ENCODE measurements at places on chromosomes 6 and 20.

DNA sequence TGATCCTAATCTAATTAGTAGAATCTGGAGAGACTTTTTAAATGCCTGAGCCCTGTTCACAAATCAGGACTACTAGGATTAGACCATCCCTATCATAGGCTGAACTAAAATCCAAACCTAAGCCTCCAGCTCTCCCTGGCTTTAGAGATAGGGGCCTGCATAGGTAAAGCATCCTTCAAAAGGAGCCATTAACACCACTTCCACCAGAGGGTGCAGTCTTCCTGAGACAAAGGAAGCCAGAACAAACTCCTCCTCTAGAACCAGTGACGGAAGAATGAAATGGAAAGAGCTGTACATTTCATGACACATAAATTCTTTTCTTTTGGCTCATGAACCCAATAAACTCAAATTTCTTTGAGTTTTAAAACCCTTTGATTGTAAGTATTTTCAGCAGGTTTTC, 291.2 kb upstream of the ADGRB3 start:
- no peak for DNase-seq

DNA sequence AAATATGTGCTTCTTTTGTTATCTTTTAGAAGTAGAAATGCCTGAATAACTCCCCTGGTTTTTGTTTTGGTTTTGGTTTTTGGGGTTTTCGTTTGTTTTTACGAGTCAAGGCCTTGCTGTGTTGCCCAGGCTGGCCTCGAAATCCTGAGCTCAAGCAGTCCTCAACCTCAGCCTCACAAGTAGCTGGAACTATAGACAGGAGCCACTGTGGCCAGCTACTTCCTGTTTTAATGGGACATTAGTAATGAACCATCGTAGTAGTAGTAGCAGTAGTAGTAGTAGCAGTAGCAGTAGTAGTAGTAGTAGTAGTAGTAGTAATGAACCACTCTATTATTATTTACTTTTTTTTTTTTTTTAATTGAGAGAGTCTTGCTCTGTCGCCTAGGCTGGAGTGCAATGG, 66.0 kb downstream of the UBR2 start:
- DNase-seq, result no peak

GRCh38 chr6:143222801-143223231, 162.1 kb downstream of the AIG1 start:
- no peak for DNase-seq

GRCh38 chr20:40293740-40294139, 395.3 kb downstream of the MAFB start:
- DNase-seq, result no peak

GRCh38 chr6:107491138-107491609, 1.3 kb downstream of the SOBP start:
- peak; percentile 87 for DNase-seq

DNA sequence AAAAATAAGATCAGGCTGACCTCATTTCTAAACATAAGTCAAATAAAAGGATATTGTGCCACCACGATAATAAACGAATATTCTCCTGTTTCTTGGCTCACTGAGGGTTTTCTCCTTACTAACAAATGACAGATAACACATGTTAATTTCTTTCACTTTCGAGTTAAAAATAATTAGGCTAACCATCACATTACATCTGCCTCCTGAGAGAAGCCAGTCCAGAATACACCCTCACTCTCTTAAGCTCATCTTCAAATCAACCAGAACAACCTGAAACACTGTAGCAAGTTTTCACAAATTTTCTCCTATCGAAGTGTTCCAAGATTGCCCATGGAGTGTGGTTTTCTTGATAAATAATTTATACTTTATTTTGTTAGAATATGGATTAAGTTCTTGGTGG, 1285.6 kb upstream of the EYS start:
- DNase-seq, result no peak
